ENCODE measurements at places on chromosomes 1 and 21.
A peak's percentile ranks its signal among the peaks of the same experiment; 100 is the strongest.

GRCh38 chr1:18512883-18513282, 32.2 kb downstream of the KLHDC7A start:
- DNase-seq = no peak

DNA sequence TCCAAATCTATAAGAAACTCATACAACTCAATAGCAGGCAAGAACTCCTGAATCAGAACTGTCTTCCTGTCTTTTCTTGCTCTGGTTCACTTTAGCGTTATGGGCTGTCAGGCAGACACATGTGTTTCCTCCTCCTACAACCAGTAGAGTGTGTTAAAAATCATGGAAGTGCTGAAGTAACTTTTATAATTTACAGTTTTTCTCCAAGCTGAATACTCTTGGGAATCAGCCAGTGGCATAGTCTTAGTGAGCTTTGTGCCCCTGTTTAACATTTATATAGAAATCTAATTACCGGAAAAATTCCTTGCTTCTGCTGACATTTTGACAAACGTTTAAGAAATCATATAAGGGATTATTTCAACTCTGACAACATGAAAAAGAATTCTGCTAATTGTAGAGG, 113.1 kb upstream of the RGS18 start:
- DNase-seq = no peak

GRCh38 chr1:176552217-176552991, 89.4 kb downstream of the PAPPA2 start:
- DNase-seq = no peak

- DNase-seq = no peak
Measured at GRCh38 chr1:165279882-165280281, 76.6 kb downstream of the LMX1A start.

DNA sequence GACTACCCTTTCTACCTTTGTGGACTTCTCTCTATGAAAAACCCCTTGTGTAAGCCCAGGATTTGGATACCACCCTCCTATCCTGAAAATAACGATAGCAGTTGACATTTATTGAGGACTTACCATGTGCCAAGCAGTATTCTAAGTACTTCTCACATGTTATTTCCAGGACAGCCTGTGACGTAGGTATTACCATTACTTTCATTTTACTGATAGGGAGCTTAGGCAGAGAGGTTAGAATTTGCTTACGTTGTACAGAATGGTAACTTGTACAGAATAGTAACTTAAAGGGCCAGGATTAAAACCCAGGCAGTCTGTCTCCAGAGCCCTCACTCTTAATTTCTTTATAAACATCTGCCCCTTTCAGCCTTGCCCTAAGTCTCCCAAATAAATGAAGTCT, 138.3 kb downstream of the NTMT2 start:
- DNase-seq = no peak

- DNase-seq = no peak
Measured at GRCh38 chr1:218964471-218965185, 209.1 kb upstream of the LYPLAL1 start.

GRCh38 chr1:77197351-77197750, 21.9 kb downstream of the PIGK start:
- DNase-seq = no peak

GRCh38 chr1:3075666-3076362, 6.8 kb downstream of the PRDM16 start:
- DNase-seq = no peak

DNA sequence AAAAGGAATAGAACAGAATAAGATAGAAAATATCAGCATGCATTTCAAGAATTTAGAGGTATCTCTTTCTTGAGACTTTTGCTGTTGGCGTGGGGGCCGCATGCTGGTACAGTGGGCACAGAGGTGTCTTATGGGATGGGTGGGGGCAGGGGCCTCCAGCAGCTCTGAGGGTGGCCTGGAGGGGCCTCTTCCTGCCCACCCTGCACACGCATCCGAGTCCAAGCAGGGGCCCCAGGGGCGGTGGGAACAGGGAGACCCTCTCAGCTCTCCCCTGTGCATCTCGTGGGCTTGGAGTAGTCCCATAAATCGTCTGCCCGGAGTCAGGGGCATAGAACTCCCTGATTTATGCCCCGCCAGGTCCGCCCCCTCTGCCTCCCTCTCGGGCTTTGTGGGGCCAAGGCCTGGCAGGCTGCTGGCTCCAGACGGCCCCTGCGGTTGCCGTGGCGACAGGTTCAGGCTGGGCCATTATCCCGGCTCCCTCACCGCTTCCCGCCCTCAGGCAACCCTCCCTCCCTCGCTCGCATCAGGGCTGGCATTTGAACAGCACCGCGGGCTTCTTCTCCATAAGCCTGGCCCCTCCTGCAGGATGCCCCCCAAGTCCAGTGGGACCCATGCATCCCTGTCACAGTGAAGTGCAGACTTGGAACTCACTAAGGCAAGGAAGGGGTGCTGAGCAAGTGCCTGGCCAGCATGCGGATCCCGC, 133.2 kb upstream of the ZBTB40 start:
- no peak for DNase-seq

DNA sequence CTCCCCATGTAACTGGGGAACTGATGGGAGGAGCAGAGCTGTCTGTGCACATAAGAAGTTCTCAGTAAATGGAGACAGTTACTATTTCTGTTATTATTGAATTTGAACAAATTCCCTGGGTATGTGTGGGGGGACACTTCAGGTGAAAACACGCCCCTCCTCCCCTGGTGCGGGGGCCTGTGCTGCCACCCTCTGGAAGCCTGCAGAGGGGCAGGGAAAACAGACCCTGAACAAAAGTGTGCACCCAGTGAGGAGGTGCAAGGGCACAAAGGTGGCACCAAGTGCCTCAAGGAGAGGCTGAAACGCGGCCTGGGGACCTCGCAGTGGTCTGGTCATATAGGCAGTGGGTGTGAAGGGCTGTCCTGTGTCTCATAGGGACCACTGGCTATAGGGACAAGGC, 18.2 kb upstream of the NADK start:
- DNase-seq = no peak

- DNase-seq = no peak
Measured at GRCh38 chr1:48196237-48196636, 26.3 kb upstream of the SLC5A9 start.

DNA sequence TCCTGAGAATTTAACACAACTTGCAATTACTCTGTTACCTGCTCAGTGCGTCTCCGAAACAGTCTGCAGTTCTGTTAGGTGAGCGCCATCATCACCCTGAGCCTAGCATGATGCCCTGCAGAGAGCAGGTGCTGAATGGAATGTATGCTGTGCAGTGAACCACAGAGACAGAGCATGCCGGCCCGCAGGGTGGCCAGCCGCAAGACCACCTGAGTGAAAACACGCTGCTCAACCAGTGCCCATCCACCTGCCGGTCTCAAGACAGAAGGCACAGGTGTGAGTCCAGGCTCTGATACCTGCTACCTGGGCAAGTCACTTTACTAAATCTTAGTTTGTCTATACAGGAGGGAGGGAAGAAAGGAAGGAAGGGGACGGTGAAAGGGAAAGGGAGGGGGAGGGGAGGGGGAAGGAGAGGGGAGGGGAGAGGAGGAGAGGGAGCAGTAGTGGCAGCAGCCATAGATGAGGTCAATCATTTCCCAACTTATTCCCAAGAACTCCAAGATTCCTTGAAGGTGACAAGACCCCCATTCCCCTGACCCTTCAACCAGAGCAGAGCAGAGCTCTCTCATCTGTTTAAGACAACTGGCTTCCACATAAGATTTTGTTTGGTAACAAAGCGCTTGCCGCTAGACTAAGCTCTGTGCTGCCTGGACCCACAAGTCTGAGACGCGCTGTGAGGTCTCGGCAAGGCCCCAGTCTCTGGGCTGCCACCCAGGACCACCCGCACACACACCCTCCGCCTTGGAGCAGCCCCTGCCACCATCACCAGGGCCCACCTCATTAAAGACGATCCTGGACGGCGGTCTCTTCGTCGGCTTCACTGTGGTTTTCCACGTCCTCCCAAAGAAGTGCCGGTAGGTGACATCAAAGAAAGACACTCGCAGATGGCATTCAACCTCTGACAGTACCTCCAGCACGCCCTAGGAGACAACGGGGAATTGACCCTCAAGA, 14.5 kb downstream of the NPHP4 start:
- DNase-seq = no peak

DNA sequence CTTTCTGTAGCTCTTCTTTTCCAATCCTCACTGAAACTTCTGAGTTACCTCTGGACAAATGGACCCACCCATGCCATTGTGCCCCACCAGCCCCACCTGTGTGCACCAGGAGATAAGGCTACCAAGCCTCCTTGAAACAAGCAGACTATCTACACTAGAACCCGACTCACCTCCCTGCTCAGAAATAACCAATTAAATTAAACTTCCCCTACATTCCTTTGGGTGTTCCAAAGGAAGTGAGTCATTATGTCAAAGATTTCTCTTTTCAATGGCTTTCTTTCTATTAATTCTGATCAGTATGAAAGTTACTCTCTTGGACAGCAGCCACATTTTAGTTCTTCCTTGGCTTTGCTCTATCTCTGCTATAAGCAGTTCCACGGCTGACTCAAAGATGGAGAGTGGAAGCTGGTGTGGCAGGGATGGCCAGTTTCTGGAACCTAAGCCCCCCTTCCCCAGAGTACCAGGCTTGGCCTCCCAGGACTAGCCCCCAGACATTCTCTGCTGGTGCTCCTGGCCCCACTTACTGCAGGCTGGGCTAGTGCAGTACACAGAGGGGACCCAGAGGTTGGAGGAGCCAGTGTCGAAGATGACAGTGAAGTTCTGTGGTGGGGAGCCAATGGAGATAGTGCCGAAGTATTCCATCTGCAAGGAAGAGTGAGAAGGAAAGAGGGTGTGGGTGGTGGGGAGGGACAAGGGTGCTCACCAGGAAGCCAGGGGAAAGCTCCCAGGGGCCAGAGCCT, 1.9 kb downstream of the CTSE start:
- no peak for DNase-seq

DNA sequence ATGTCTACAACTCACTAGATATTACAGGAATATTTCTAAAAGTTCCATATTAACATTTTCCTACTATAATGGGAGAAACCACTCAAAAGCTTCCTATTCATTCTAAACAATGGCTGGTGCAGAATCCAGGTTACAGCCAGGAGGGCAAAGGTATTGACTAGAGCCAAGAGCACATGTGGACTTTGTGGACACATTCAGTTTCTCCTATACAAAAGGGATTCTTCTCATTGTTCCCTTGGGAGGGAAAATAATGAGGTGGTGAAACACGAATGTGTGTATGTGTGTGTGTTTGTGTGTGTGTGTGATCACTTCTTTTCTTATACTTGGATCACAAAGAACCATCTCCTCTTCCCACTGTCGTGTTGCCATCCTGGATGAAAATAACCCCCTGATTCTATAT, 1000.0 kb downstream of the ADGRL2 start:
- no peak for DNase-seq

- DNase-seq = no peak
Measured at GRCh38 chr1:15727866-15728534, 8.1 kb upstream of the SLC25A34 start.

- DNase-seq = peak; percentile 5
Measured at GRCh38 chr1:30111431-30111830, 612.0 kb downstream of the MATN1 start.

GRCh38 chr1:72278461-72278860, 3.9 kb downstream of the NEGR1 start:
- no peak for DNase-seq

DNA sequence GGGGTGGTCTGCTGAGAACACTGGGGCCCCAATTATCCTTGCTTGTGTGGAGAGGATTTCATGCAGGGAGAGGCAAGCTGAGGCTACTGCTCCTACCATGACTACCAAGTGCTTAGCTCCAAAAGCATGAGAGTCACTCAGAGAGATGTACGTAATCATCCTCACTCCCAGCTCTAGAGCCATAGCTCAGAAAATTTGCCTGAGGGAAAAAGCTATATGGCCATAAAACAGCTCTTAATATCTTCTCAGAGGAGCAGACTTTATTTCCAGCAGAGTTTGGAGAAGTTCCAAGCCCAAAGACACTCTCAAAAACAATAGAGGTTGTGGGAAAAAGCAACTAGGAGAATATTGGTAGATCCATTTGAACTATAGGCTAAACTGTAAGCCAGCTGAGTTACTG, 106.4 kb upstream of the PBX1 start:
- no peak for DNase-seq

- peak; percentile 17 for DNase-seq
Measured at GRCh38 chr1:51189421-51190073, 46.5 kb upstream of the RNF11 start.

DNA sequence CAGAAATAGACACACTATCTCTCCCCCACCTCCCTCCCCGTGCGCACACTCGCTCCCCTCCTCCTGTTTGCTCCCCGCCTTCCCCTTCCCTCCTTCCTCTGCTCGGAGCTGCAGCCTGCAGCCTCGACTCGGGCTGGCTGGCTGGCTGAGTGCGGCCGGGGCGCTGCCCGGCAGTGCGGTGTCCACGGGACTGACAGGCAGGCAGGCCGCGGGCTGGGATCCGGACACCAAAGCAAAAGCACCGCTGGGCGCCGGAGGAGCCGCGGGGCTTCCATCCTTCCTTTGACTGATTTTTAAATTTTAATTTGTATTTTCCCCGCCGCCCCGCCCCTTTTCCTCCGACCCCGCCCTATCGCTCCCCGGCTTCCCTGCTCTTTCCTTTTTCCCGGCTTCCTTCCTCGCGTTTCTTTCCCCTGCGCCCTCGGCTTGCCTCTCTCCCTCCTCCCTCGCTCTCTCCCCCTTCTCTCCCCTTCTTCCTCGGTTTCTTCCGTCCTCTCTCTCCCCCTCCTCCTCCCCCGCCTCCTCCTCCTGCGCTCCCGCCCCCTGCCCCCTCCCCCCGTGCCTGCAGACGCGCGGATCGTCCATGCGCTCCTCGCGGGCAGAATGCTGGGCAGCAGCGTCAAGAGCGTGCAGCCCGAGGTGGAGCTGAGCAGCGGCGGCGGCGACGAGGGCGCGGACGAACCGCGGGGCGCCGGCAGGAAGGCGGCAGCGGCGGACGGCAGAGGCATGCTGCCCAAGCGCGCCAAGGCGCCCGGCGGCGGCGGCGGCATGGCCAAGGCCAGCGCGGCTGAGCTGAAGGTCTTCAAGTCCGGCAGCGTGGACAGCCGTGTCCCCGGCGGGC, 109.4 kb downstream of the NAV1 start:
- no peak for DNase-seq

DNA sequence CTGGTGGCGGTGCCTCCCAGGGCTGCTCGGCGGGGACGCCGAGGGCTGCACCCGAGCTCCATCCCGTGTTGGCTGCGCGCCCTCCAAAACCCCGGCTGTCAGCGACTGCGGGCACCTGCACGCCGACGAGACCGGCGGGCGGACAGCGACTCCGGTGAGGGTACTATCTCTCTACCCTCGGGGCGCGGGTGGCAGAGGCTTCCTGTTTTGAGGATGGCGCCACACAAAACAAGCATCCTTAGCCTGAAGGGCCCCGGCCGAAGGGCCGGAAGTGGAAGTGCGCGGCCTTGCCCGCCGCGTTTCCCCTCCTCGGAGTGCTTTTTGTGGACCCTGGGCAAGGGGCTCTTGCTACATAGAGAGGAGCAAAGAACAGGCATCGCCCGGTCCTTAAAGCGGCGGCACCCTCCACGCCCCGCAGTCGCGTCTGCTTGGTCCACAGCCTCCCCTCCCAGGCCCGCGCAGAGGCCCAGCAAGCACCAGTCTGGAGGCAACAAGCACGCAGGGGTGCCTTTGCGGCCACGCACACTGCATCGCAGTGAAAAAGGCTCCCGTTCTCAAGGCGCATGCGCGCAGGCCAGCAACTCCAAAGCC, 561 bp upstream of the COQ8A start:
- peak; percentile 32 for DNase-seq

All from stimulated activated CD4-positive, alpha-beta T cell treated with anti-CD3 and anti-CD28 coated beads, TNF-alpha, amount 100 ng/mL, for 24 hours (primary cell).